ENCODE measurements at places on chromosomes 4 and X.

- DNase-seq: no peak
Measured at GRCh38 chr4:139416073-139416673, 37.7 kb upstream of the RAB33B start.

GRCh38 chr4:87322754-87323153 is at the start of gene HSD17B13:
Gene HSD17B13 (minus strand): TSS chr4:87322882. CDS start chr4:87322841, 41 bp downstream.
- DNase-seq: no peak

- DNase-seq: no peak
Measured at GRCh38 chrX:25287521-25287920, 271.8 kb upstream of the ARX start.

- DNase-seq: no peak
Measured at GRCh38 chrX:40683245-40683644, 35.9 kb upstream of the CXorf38 start.

GRCh38 chr4:155573126-155573525 is 93.5 kb upstream of the GUCY1A1 start:
- no peak for DNase-seq

- DNase-seq: no peak
Measured at GRCh38 chrX:134847133-134847532, 143.7 kb upstream of the SMIM10 start.

DNA sequence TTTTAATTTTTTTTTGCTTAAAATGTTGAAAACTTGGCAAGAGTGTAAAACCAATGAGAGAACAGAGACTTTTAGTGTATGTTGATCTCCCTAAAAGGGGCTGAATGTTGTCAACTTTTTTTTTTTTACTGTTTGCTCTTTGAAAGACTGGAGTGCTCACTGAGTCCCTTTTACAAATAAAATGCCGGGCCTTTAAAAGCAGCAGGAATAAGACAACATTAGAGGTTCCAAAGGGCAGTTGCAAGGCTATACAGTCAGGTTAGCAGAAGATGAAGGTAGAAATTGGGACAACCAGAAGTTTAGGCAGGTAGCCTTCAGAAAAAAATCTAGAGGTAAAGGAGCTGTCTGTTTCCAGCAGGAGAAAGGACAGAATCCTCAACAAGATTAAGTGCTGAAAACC is 132.5 kb upstream of the HTR2C start:
- no peak for DNase-seq

GRCh38 chr4:35734381-35735098 is 509.8 kb downstream of the ARAP2 start:
- no peak for DNase-seq

- DNase-seq: no peak
Measured at GRCh38 chr4:34964613-34965012, 1279.7 kb downstream of the ARAP2 start.

DNA sequence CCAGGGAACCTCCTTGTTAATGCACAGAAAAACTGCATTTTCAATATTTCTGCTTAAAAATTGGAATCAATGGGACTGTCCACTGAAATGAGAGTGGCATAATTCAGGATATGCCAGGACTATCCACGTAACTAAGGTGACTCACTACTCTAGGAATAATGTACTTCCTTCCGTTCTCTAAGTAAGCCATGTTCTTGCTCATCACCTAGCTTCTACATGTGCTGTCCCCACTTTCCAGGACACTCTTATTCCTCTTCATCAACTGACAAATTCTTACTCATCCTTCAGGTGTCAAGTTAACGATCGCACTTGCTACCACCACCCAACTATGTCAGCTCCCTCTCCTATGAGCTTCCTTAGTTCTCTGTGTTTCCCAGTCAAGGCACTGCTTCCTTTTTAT is 342.8 kb upstream of the F9 start:
- DNase-seq: no peak

- DNase-seq: no peak
Measured at GRCh38 chr4:184648313-184649025, 778 bp downstream of the CASP3 start.

DNA sequence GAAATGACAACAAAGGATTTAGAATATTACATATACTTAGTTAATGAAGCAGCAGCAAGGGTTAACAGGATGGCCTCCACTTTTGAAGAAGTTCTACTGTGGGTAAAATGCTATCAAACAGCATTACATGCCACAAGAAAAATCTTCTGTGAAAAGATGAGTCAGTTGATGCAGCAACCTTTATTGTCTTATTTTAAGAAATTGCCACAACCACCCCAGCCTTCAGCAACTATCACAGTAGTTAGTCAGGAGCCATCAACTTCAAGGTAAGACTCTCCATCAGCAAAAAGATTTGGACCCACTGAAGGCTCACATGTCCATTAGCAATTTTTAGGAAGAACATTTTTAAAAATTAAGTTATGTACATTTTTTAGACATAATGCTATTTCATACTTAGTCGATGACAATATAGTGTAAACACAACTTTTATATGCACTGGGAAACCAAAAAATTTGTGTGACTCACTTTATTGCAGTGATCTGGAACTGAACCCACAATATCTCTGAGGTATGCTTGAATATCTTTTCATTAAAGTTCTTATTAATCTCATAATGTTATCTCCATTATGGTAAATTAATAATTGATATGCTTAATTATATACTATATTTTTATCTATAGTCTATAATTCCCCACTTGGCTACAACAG is 81.2 kb downstream of the SPCS3 start:
- DNase-seq: no peak

- no peak for DNase-seq
Measured at GRCh38 chr4:38574559-38575333, 89.3 kb upstream of the KLF3 start.

DNA sequence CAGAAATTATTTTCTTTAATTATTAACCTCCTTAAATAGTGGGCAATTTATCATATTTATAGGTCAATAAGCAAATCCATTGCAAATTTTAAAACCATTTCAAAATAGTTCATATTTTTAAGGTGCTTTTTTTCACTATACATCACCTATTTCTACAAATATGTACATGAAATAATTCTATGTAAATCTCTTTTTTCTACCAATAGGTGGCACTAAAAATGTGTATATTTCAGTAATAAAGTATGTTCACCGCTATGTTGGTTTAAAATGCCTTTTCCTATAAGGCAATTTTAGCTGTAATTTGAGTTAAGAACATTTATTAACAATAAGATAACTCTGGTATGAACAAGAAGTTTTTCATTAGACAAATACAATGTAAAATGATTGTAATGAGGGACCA is 672.2 kb downstream of the KCTD8 start:
- DNase-seq: no peak

DNA sequence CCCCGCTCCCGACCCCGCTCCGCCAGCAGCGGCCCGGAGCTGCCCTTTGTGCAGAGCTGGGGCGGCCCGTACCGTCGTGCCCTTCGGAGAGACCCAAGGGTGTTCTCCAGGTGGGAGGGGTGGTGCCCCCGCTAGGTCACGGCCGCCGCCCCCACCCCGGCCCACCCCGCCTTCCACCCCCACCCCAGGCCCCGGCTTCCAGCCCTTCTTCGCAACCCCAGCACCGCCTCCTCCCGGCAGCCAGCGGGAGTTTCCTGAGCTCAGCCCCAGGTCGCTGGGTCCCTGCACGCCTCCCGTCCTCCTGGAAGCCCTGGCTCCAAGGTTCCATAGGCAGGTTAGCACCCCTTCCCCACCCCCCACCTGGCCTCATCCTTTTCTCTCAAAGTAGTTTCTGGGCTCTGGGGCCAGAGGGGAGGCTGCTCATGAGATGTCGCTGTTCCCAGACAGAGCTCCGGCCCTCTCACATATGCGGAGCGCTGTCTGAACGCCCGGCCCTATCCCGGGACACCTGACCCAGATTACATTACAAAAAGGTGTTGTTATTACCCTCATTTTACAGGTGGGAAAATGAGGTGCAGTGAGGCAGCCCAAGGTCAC is 25.2 kb upstream of the FGFR3 start:
- DNase-seq: no peak

DNA sequence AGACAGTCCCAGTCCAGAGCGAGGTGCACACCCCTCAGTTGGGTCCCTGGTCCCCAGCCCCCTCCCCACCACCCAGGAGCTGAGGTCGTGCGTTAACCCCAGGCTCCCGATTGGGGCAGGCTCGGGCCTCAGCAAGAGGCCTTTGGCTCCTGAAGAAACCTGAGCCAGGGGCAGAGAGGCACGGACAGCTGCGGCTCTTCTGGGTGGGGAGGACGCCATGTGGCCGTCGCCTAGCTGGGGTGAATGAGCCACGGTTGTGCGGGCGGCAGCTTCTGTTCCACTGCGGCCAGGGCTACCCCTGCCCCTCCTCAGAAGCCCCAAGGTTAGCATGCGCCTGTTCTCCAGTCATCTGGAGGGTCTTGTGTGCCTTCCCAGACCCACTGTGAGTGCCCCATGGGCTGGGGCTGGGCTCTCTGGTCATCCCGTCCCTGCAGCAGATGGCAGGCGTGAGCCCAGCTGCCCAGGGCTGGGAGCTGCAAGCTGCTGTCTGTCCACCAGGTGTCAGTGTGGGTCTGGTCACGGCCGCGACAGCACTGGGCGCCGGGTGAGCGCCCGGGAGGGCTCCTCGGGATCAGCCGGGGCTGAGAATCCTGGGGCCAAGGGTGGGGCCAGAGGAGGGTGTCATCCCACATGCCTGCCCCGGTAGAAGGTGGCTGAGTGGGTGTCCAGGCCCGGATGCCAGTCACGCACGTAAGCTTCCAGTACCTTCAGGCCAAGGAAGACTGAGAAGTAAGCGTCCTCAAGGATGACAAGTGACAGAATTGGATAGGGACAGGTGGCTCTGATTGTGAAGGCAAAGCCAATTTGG is 21.9 kb downstream of the ATP2B3 start:
- no peak for DNase-seq

- no peak for DNase-seq
Measured at GRCh38 chr4:52510939-52511565, 148.0 kb downstream of the USP46 start.

DNA sequence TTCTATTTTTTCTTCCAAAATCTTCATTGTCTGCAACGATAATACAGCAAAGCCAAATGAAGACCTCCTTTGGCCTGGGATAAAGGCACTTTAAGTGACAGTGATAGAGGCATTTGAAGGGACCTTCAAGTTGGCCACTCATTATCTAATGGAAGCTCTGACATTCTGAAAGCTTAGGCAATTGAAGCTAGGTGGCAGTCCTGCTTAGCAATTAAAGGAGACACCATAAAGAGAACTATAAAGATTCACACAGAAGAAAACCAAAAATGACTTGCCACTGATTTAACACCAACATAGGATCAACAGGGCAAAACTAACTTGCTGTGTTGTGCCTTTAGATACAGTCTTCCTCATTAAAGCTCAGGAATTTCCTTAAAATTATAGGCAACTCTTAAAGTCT is 103.3 kb upstream of the TSPAN7 start:
- no peak for DNase-seq

DNA sequence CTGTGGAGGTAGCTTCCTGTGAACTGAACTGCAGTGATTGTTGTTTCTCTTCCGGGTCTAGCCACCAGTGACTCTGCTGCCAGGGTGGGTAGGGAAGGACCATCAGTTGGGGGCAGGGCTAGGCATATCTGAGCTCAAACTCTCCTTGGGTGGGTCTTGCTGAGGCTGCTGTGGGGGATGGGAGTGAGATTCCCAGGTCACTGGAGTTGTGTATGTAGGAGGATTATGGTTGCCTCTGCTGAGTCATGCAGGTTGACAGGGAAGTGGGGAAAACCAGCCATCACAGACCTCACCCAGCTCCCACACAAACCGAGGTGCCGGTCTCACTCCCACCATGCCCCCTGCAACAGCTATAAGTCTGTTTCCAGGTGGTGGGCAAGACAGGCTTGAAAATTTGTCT is 1937.8 kb downstream of the PCDH7 start:
- no peak for DNase-seq

DNA sequence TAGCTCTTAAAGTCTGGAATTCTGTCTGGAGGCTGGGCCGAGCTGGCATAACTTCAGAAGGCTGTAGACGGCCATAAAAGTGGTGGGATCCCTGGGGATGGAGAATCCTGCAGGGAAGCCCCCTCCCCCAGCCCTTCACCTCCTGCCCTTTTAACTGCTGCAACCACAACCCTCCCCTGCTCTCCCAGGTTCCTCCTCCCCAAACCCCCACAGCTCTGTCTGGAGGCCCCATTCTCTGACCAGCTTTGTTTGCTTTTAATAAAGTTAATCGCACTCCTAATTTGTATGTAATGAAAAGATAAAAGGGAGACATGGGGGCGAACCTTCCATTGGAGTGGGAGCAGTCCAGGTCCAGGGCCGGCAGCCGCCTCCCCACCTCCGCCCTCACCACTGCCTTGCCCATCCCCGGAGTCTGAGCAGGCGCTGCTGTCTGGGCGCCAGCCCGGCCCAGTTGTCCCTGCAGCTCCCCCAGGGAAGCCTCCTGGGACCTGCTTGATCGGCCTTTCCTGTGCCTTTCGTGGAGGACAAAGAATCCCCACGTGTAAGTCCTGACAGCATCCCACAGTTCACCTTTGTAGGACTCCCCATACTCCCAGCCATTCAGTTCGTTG is 84.3 kb downstream of the PJA1 start:
- no peak for DNase-seq

GRCh38 chr4:86892636-86892960 is 376 bp upstream of the C4orf36 start:
- no peak for DNase-seq

- no peak for DNase-seq
Measured at GRCh38 chrX:131288738-131289511, at the start of gene IGSF1. Gene IGSF1 (minus strand): TSS chrX:131289306. CDS start chrX:131286674, 2,632 bp downstream.

Measured in DMS79 (cell line).